Naive thymus-derived CD8-positive, alpha-beta T cell (primary cell): ENCODE measurements at places on chromosomes 4 and X. TPM values are rescaled to one million over a fixed set of nuclear protein-coding genes. Genes with fewer than 3 reads are reported as not detected.
A peak's percentile ranks its signal among the peaks of the same experiment; 100 is the strongest.

DNA sequence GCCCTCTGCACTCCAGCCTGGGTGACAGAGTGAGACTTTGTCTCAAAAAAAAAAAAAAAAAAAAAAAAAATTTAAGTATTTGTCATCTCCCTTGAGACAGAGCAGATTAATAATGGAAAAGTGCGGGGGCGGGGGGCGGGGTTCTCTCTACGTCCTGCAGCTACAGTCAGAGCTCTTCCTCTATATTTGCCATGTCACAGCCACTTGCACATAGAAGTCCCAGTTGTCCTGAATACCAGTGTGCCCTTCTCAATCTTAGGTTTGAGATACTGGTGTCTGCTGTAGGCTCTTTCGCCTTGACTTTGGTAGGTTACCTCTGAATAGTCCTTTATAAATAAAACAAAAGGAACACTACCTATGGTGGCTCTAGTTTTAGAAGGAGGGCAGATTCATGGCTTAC is 237.8 kb upstream of the PGRMC2 start:
- no peaks in the 10 kb centered on the region for H3K36me3 ChIP-seq
- no peak overlapping the region for H3K4me3 ChIP-seq
- no peaks in the 10 kb centered on the region for H3K4me1 ChIP-seq

Gene FHDC1
- 0.27 TPM for total RNA-seq

DNA sequence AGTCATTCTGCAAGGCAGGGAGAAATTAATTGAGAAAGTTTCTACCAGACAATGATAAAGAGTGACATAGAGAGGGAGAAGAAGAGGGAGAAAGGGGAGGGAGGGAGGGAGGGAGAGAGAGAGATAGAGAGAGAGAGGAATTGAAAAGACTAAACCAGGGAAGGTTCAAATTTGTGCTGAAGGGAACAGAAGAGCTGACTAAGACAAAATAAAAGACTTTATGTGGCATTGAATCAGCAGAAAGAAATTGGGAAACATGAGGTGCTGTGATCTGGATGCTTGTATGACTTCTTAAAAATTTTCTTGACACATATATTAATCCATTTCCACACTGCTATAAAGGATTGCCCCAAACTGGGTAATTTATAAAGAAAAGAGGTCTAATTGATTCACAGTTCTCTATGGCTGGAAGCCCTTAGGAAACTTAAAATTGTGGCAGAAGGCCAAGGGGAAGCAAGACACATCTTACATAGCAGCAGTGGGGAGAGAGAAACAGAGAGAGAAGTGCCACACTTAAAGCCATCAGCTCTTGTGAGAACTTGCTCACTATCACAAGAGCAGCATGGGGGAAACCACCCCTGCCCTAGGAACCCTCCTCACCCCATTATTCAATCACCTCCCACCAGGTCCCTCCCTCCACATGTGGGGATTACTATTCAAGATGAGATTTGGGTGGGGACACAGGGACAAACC is 13.5 kb upstream of the CXCL6 start:
- peaks cover 2% of the 10 kb centered on the region for H3K27me3 ChIP-seq
- no peak for DNase-seq
- no peak overlapping the region for H3K27ac ChIP-seq
- H3K4me1 ChIP-seq, result no peaks in the 10 kb centered on the region
- H3K4me3 ChIP-seq, result no peak overlapping the region

- peak overlapping the region; percentile 61 for H3K27ac ChIP-seq
- H3K27me3 ChIP-seq, result peaks cover 15% of the 10 kb centered on the region
- no peak for DNase-seq
- peak overlapping the region; percentile 1 for H3K4me3 ChIP-seq
- H3K4me1 ChIP-seq, result peaks cover 24% of the 10 kb centered on the region
Measured at GRCh38 chrX:378443-378842, 8.3 kb downstream of the PPP2R3B start.

Gene UBE2K
- total RNA-seq, result 55.0 TPM

DNA sequence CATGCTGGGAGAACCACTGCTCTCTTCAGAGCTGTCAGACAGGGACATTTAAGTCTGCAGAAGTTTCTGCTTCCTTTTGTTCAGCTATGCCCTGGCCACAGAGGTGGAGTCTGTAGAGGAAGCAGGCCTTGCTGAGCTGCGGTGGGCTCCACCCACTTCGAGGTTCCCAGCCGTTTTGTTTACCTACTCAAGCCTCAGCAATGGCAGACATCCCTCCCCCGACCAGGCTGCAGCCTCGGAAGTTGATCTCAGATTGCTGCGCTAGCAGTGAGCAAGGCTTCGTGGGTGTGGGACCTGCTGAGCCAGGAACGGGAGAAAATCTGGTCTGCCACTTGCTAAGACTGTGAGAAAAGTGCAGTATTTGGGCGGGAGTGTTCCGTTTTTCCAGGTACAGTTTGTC is 118.9 kb downstream of the SLC10A6 start:
- H3K4me1 ChIP-seq, result no peaks in the 10 kb centered on the region
- no peak for DNase-seq
- H3K27me3 ChIP-seq, result peaks cover 8% of the 10 kb centered on the region
- no peak overlapping the region for H3K27ac ChIP-seq

- no peak overlapping the region for H3K27ac ChIP-seq
- no peak for DNase-seq
- peaks cover 8% of the 10 kb centered on the region for H3K27me3 ChIP-seq
- H3K4me1 ChIP-seq, result peaks cover 1% of the 10 kb centered on the region
- H3K36me3 ChIP-seq, result no peaks in the 10 kb centered on the region
- H3K4me3 ChIP-seq, result no peak overlapping the region
Measured at GRCh38 chr4:184885602-184886001, 59.8 kb upstream of the ACSL1 start.

Gene PORCN
- 18.1 TPM for total RNA-seq

DNA sequence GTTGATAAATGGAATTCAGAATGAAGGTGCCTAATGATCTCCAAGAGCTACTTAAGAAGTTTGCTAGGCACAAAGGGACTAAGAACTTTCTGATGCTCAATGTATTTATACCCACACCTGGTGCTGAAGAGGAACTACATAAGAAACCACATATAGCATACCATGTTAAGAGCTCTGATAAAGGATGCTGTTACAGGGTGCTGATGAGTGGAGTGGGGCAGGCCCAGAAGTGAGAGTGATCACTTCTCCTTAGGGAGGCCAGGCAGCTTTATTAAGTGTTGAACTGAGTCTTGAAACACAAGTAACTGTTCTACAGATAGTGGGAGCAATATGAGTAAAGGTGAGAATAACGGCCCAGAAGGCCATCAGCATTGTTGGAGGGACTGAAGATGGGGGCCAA is 68.3 kb upstream of the CHRDL1 start:
- H3K4me3 ChIP-seq, result no peak overlapping the region
- H3K27ac ChIP-seq, result no peak overlapping the region
- peaks cover 9% of the 10 kb centered on the region for H3K27me3 ChIP-seq
- H3K4me1 ChIP-seq, result no peaks in the 10 kb centered on the region
- no peaks in the 10 kb centered on the region for H3K36me3 ChIP-seq
- no peak for DNase-seq

DNA sequence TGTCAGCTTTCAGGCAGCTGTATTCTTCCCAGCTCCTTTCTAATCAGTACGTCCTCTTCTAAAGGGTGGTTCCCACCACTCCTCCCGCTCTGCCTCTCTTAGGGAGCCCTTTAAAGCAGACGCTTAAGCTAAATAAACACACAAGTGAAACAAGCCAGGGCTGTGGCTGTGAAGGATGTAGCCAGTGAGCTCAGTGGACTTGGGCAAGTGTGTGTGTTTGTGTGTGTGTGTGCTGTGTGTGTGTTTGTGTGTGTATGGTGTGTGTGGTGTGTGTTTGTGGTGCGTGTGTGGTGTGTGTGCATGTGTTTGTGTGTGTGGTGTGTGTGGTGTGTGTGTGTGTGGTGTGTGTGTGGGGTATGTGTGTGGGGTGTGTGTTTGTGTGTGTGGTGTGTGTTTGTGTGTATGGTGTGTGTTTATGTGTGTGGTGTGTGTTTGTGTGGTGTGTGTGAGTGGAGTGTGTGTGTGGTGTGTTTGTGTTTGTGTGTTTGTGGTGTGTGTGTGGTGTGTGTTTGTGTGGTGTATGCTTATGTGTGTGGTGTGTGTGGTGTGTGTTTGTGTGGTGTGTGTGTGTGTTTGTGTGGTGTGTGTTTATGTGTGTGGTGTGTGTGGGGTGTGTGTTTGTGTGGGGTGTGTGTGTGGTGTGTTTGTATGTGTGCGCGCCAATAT is 283.3 kb downstream of the PTTG2 start:
- DNase-seq, result no peak
- H3K4me3 ChIP-seq, result peak overlapping the region; percentile 20
- H3K36me3 ChIP-seq, result no peaks in the 10 kb centered on the region
- peaks cover 10% of the 10 kb centered on the region for H3K4me1 ChIP-seq

- H3K27me3 ChIP-seq, result peaks cover 24% of the 10 kb centered on the region
- no peak overlapping the region for H3K27ac ChIP-seq
- no peak overlapping the region for H3K4me3 ChIP-seq
- DNase-seq, result no peak
- no peaks in the 10 kb centered on the region for H3K36me3 ChIP-seq
Measured at GRCh38 chrX:6225911-6226595, 2.6 kb downstream of the NLGN4X start.

Gene SOWAHD
- total RNA-seq, result 2.0 TPM

GRCh38 chr4:182491719-182492118 is 248.5 kb downstream of the TENM3 start:
- DNase-seq, result no peak
- no peaks in the 10 kb centered on the region for H3K36me3 ChIP-seq
- H3K27ac ChIP-seq, result no peak overlapping the region
- H3K4me3 ChIP-seq, result no peak overlapping the region
- no peaks in the 10 kb centered on the region for H3K4me1 ChIP-seq
